ENCODE measurements at places on chromosomes 5 and 9.

GRCh38 chr9:97109194-97109811, 70.4 kb upstream of the CTSV start:
- DNase-seq: no peak

- no peak for DNase-seq
These were observed 172.2 kb upstream of the SNX2 start for GRCh38 chr5:122602700-122603099.

DNA sequence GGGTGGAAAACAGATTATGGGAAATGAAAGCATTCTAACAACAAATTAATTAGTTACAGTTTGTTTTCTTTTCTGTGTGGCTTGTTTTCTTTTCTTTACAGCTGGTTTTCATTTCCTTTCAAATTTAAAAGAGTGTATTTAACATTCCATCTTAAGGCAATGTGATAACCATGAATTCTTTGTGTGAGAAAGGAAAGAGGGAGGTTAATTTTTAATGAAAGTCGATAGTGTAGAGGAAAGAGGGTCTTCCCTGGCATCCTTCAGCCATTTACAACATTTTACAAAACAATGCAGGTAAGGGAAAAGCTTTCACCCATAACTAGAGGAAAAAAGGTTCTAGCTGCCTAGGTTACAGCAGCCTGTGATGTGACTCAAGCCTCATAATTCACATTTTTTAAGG, 43.9 kb upstream of the IL33 start:
- no peak for DNase-seq

DNA sequence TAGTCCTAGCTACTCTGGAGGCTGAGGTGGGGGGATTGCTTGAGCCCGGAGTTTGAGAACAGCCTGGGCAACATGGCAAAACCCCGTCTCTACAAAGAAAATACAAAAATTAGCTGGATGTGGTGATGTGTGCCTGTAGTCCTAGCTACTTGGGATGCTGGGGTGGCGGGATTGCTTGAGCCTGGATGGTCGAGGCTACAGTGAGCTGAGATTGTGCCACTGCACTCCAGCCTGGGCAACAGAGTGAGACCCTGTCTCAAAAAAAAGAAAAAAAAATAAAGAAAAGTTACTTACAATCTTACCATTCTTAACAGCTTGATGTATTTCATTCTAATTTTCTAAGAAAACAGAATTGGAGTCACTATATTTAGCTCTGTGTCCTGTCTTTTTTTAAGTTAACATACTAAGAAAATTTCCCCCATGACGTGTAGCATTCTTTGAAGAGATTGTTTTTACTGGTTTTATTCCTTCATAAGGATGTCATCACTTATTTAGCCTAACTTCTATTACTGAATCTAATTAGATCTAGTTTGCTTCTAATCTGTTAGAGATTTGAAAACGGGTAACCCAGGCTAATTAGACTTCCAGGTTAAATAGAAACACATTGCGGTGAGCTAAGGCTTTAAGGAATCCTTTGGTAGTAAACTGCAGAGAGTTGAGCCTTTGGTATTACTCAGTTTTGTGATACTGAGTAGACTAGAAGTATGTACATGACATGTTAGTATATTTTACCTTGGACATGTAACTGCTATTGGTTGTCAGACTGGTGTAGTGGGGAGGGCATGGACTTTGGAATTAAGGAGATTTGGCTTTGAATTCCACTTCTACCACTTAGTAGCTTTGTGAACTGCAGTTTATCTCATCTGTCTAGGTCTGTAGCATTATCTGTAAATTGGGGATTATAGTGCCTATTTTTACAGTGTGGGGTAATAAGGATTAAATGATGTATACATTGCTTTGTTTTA, 24.0 kb downstream of the HSPA4 start:
- no peak for DNase-seq

DNA sequence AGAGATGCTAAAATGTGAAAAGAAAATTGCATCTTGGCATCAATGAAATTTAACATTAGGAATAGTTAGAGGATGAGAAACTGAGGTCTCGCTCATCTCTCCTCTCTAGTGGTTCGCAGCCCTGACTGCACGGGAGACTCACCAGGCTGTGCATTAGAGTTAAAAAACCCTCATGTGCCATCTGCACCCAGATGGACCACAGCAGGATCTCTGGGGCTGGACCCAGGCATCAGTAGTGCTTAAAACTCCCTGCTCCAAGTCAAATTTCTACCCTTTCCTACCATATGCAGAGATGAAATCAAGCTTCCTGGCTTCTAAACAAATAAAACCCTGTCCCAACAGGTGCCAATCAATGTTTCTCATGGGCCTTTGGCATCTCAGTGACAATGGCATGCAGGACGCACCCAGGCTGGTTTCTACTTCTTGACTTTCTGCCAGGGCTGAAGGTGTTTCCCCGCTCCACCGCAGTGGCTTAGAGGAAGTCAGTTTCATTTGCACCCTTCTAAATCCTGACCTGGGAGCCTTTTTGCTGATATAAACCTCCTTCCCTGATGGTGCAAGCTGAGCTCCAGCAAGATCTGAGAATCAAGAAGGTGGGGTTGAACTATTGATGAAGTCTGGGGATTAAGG, 132.6 kb downstream of the NSG2 start:
- no peak for DNase-seq

DNA sequence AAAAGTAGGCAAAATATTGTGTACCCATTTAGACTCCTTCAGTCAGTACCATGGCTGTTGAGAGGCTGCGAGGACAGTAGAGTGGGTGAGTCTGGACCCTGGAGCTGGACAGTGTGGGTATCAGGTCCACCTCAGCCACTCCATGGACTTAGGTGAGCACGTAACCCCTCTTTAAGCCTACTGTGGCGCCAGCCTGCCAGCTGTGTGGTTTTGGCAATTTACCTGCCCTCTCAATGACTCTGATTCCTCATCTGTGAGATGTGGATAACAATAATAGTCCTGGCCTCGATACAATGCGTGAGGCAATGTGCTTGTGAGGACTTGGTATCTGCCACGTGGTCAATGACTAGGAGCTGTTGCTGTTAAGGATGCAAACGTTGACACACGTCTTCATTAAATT, 17.9 kb downstream of the SLC1A3 start:
- no peak for DNase-seq

DNA sequence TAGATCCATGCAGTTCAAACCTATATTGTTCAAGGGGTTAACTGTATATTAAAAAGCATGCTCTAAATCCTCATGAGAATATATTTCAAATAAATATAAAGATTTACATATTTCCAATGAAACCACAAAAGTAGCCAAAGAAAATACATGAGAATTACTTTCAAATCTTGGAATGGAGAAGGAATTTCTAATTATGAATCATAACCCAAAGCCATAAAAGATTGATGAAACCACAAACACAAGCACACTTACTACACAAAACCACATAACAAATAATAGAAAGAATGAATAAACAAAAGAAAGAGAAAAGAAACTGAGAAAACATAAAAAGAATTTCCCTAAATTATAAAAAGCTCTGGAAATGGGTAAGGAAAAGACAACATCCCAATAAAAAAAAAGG, 16.0 kb downstream of the ERP44 start:
- no peak for DNase-seq

DNA sequence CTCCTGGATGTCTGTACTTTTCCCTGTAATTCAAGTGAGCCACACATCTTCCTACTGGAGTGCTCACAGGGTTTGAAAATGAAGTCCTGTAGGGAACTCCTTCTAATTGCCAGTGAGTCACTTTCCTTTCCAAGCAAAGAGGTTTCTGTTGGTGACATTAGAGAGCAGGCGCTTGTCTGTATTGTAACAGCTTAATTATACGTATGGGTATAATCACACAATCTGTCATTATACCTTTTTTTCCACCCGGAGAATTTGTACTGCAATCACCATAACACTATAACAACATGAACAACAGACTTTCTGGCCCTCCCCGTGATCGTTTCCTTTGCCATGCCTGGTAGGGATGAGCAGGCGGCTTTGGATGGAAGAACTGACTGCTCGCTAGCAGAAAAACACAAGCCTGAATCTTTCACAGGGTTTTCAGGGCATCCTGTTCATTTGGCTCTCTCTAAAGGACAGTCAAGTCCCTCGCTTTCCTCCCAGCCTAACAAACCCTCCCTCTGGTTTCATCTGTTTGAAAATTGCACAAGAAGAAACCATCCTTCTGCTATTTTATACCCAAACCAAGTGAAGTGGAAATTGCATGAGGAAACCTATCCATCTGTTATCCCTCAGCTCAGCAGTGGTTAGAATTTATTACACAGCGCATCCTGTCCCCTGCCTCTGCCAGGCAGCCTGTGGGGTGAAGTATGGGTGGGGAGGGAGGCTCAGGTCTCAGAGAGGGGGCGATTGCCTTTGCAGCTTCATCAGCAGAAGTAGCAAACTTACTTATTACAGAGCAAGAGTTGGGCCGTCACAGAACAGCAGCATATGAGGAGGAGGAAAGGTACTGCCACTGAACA, 307.0 kb upstream of the TLE4 start:
- DNase-seq: no peak

GRCh38 chr9:90985631-90986030, 184.0 kb downstream of the SYK start:
- DNase-seq: no peak

- DNase-seq: no peak
These were observed 100.2 kb downstream of the MTREX start for GRCh38 chr5:55407984-55408383.

DNA sequence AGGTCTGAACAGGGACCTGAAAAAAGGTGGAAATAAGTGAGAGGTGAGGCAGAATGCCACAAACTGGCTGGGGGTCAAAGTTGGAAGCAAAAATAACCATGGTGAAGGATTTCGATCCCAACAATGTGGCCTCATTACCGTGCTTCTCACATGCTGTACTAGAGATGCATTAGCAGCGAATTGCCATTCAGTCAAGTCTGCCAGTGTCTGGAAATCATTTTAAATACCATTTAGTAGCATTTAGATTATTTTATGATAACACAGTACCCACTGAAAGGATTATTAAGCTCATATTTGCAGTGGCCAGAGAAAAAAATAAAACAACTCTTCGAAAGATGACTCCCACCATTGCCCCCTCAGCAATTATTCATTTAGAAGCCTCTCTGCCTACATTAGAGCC, 294.6 kb upstream of the SLC24A2 start:
- DNase-seq: no peak

DNA sequence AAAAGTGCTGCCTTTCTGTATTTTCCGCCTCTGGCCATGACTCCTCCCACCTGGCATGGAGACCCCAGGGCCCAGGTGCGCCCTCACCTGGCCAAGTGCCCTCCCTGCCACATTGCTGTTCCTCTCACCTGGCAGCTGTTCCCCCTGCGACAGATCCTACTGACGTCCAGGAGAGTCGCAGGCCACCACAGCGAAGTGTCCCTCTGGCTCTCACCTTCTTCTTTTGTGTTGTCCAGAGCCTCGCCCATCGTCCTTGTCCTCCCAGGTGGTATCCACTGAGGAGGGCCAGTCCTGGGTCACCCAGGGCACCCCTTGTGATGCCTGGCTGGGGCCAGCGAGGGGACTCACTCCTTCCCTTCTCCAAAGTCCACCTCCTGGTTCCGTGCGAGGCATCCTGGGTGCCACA, 2.6 kb downstream of the NKD2 start:
- DNase-seq: no peak

GRCh38 chr9:106691627-106692026, 171.3 kb upstream of the ZNF462 start:
- no peak for DNase-seq

- no peak for DNase-seq
These were observed 76.4 kb upstream of the FCN1 start for GRCh38 chr9:134993996-134994720.

DNA sequence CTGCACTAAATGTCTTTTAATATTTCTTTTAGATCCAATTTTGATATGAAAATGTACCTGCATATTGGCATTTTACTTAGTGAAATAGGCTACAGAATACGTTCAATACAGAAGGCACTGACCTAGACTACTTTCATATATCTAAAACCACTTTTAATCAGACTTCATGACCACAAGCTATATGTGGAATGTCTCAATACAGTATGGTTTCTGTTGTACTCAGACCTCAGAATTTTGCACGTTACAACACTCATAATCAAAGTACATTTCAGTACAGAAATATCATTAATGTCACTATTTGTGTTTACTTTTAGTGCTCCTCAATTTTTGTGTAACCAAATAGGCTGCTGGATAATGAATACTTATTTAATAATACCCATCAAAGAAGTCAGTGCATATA, 74.8 kb downstream of the MEF2C start:
- no peak for DNase-seq

- DNase-seq: no peak
These were observed 72.3 kb downstream of the DAP start for GRCh38 chr5:10688651-10689171.

- DNase-seq: no peak
These were observed 46.9 kb downstream of the VCAN start for GRCh38 chr5:83518319-83519061.

DNA sequence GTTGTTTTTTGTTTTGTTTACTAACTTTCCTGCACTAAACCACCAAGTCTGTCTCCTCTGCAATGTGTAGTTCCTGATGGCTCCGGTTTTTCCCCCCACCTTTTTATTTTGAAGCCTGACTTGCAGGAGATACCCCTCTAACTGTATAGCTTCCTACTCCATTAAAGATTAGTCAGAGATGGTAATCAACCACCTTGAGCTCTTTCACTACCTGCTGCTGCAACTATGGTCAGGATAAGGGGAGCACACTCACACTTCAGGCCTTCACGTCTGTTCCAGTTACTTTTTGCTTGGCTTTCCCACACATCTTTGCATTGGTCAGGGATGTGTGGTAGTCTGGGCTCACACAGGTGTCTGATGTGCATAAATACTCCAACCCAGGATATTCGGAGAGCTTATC, 63.4 kb downstream of the NR6A1 start:
- no peak for DNase-seq

GRCh38 chr9:96618209-96619123, 1.2 kb downstream of the CDC14B start:
- DNase-seq: no peak

DNA sequence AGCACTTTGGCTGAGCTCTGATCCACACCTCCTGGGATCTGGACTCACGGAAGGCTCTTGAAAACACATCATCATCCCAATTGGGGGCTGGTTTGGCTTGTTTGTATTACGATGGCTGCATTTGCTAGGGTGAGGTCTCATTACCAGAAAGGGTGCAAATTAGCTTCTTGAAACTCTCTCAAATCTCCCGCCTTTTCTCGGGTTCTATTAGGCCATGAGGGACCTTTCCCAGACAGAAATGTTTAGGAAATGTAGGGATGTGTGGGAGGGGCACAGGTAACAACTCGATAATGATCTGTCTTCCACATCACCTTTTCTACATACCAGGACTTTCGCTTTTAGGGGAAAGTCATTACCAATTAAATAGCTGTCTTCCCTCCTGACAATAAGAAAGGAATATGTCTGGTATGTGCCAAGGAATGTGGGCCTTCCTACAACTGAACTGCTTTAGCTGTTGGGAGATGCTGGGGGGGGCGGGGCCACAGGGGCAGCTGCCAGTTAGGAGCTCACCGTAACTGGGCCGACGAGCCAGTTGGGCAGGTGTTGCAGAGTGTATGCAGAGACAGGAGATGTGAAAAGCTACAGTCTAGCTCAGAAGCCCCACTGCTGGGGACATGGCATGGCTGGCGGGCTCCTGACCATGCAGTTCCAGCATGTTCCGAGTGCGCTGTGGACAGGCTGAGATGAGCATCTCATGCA, 71.2 kb downstream of the AK8 start:
- DNase-seq: no peak

Data from stimulated activated CD4-positive, alpha-beta T cell treated with anti-CD3 and anti-CD28 coated beads, Interleukin-1b, Interleukin-23, amount 100 ng/mL, for 1 hour (primary cell).